Calu3 (cell line): ENCODE measurements at places on chromosomes 6 and 20. TPM values are rescaled to one million over a fixed set of nuclear protein-coding genes. Genes with fewer than 3 reads are reported as not detected.

The SLC52A3 gene
- total RNA-seq, result 11.1 TPM in 2 replicates

The RAET1E gene
- 0.22 TPM in 1 of 2 replicates, not detected in the other for total RNA-seq

The SPAG4 gene
- 7.7 and 15.9 TPM in 2 replicates for total RNA-seq

The PBOV1 gene
- total RNA-seq, result not detected in 2 replicates

- no peak for DNase-seq
These were observed 845 bp upstream of the ANKRD60 start for GRCh38 chr20:58229198-58229798.

- peak; percentile 62 for DNase-seq
These were observed 232.5 kb downstream of the SOX4 start for GRCh38 chr6:21826023-21826422.

GRCh38 chr6:55822815-55823214 lies 52.6 kb downstream of the BMP5 start:
- no peak for DNase-seq

GRCh38 chr6:56671651-56672461 lies 29.2 kb upstream of the DST start:
- no peak for DNase-seq

DNA sequence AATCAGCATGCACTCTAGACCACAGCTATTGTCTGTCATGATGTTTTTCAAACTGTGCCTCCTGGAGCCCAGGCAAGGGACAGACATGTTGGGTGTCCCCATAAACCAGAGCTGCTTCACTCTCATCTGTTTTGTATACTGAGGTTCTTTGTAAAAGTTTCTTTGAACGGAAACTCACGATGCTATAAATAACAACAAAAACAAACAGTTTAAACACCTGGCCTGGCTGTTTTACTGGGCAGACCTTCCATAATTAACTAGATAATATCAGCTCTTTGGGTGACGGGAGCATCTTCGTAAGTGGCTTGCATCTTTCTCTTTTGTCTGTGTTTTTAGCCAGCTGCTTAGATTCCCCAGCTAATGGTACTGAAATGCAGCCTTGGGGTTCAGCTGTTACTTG lies 190.3 kb downstream of the ZDHHC14 start:
- no peak for DNase-seq

GRCh38 chr20:36542516-36543183 lies 1.3 kb downstream of the MYL9 start:
- DNase-seq, result no peak

- DNase-seq, result no peak
These were observed 183.5 kb upstream of the OLIG3 start for GRCh38 chr6:137677709-137678108.

GRCh38 chr6:89361171-89361570 lies 8.6 kb upstream of the UBE2J1 start:
- DNase-seq, result no peak

DNA sequence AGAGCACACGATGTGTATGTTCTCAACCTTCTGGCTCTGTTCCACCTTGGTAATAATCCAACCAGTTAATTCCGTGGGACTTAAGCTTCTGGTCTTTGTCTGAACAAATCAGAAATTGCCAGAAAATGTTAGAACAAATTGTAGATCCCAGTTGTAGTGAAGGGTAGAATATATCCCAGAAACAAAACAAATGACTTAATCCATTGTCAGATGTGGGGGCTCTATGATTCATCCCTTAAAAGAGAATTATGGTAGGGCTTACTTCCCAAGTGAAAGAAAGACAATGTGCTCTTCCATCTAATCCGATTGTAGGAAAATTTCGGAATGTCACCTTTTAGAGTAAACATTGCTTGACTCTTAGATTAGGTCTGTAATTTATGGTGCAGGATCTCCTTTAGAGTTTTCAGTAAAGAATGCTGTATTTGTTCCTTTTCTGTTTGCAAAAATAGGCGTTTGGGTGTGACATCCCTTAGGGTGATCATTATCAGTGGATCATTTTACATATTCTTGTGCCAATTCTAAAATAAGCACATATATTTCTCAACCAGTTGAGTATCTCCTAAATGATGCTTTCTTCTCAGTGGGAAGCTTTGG lies 234.5 kb upstream of the ZNF217 start:
- DNase-seq, result no peak
